ENCODE measurements at places on chromosomes 2 and 18.
A peak's percentile ranks its signal among the peaks of the same experiment; 100 is the strongest.

GRCh38 chr2:234976479-234977227 lies 24.8 kb downstream of the SH3BP4 start:
- H3K4me1 ChIP-seq, result no peaks in the 10 kb centered on the region
- H3K36me3 ChIP-seq, result no peaks in the 10 kb centered on the region
- H3K27ac ChIP-seq, result no peak overlapping the region
- DNase-seq, result no peak
- H3K4me3 ChIP-seq, result no peak overlapping the region

DNA sequence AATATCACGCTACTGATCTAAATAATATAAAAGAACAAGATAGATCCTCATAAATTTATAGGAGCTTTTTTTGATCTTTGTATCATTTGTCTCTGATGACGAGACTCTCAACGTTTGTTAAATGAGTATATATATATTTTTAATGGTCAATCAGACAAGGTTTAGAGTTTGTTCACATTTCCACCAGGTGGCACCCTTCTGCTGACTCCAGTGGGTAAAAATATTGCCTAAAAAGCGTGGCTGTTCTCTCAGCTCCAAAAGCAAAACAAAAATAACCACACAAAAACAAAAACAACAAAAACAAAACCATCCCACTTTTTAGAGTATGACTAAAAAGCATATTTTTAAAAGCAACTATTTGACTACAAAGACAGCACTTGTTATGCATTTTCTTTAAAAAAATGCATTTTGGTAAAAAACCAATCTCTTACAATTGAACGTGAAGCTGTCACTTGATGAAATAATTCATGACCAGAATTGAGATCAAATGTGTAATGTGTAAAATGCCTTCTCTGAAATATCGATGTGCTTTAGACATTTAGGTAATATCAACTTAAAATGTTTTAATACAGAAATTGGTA lies 723.2 kb downstream of the DPP10 start:
- H3K36me3 ChIP-seq, result no peaks in the 10 kb centered on the region
- H3K27me3 ChIP-seq, result no peaks in the 10 kb centered on the region
- no peak overlapping the region for H3K27ac ChIP-seq
- no peaks in the 10 kb centered on the region for H3K4me1 ChIP-seq
- no peak for DNase-seq

DNA sequence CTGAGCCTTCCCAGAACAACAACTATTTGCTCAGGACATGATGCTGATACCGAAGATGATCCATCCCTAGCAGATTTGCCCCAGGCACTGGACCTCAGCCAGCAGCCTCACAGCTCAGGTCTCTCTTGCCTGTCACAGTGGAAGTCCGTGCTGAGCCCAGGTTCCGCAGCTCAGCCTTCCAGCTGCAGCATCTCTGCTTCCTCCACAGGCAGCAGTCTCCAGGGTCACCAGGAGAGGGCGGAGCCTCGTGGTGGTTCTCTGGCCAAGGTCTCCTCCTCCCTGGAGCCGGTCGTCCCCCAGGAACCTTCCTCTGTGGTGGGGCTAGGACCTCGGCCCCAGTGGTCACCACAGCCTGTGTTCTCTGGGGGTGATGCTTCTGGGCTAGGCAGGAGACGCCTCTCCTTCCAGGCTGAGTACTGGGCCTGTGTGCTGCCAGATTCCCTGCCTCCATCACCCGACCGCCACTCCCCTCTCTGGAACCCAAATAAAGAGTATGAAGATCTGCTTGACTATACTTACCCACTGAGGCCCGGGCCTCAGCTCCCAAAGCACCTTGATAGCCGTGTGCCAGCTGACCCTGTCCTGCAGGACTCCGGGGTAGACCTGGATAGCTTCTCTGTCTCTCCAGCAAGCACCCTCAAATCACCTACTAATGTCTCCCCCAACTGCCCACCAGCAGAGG lies 15.4 kb downstream of the CEP68 start:
- peaks cover 10% of the 10 kb centered on the region for H3K4me1 ChIP-seq
- H3K36me3 ChIP-seq, result peaks cover 33% of the 10 kb centered on the region

- DNase-seq, result no peak
- no peaks in the 10 kb centered on the region for H3K27me3 ChIP-seq
- no peaks in the 10 kb centered on the region for H3K4me1 ChIP-seq
- no peaks in the 10 kb centered on the region for H3K36me3 ChIP-seq
- H3K27ac ChIP-seq, result no peak overlapping the region
- no peak overlapping the region for H3K4me3 ChIP-seq
These were observed 363.3 kb upstream of the SMIM21 start for GRCh38 chr18:75790796-75791195.

GRCh38 chr2:178479758-178480226 lies 465 bp upstream of the PLEKHA3 start:
- H3K27ac ChIP-seq, result peak overlapping the region; percentile 84
- DNase-seq, result no peak
- peak overlapping the region; percentile 60 for H3K4me3 ChIP-seq
- H3K27me3 ChIP-seq, result no peaks in the 10 kb centered on the region

DNA sequence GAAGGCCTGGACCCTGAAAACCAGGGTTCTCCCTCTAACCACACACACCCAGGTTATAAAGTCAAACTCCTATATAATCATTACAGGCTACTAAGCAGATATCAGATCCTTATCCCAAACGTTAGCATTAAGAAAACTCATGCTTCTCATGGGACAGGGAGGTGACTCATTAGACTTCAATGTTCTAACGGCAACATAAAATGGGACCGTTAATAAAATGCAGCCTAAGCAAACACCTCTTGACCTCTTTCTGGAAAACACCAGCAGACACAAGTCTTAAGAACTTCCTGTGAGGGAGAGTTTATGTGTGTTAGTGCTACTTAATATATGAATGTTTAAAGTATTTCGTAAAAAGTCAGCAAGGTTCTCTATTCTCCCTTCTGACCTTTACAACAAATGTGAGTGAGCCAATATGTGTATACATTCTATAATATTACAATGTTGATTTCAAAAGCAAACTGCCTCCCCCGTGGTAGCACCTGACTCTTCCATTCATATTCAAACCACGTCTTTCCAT lies 31.7 kb downstream of the LPIN2 start:
- peak overlapping the region; percentile 74 for H3K27ac ChIP-seq
- H3K27me3 ChIP-seq, result no peaks in the 10 kb centered on the region
- H3K4me3 ChIP-seq, result peak overlapping the region; percentile 47
- no peak for DNase-seq
- H3K4me1 ChIP-seq, result peaks cover 52% of the 10 kb centered on the region

DNA sequence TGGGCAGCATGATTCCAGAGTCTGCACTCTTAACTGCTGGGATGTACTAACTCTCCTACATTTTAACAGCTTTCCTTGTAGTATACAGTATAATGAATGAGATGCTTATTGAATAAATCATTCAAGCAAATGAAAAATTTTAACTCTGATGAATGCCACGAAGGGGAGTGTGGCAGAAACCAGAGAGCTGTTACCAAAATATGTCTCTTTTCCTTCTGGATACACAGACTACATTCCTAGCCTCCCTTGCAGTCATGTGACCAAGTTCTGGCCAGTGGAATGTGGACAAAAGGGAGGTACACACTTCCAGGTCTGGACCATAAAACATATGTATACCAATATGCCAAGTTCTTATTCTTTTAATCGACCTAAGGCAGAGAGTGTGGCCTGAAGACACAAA lies 1.7 kb upstream of the EML4 start:
- no peak overlapping the region for H3K27ac ChIP-seq
- no peaks in the 10 kb centered on the region for H3K4me1 ChIP-seq
- H3K27me3 ChIP-seq, result no peaks in the 10 kb centered on the region
- H3K36me3 ChIP-seq, result no peaks in the 10 kb centered on the region
- no peak for DNase-seq
- no peak overlapping the region for H3K4me3 ChIP-seq

DNA sequence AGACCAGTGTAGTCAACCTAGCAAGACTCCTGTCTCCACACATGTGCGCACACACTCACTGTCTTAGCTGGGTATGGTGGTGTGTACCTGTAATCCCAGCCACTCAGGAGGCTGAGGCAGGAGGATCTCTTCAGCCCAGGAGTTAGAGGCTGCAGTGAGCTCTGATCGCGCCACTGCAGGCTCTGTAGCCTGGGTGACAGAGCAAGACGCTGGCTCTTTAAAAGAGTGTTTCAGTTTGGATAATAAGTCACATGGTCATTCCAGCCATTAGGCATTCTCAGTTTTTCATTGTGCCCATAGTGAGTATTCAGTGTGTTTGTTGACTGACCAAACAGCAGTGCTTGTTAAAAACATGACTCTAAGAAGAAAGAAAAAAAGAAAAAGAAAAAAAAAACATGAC lies 31.0 kb downstream of the RAB10 start:
- no peak for DNase-seq
- H3K27me3 ChIP-seq, result no peaks in the 10 kb centered on the region
- H3K4me3 ChIP-seq, result no peak overlapping the region
- H3K36me3 ChIP-seq, result peaks cover 4% of the 10 kb centered on the region
- H3K27ac ChIP-seq, result no peak overlapping the region

GRCh38 chr18:35276267-35276666 lies 13.8 kb downstream of the ZSCAN30 start:
- H3K27ac ChIP-seq, result no peak overlapping the region
- no peaks in the 10 kb centered on the region for H3K27me3 ChIP-seq
- DNase-seq, result no peak
- H3K4me1 ChIP-seq, result no peaks in the 10 kb centered on the region
- H3K4me3 ChIP-seq, result no peak overlapping the region

- no peak for DNase-seq
- no peaks in the 10 kb centered on the region for H3K4me1 ChIP-seq
- H3K36me3 ChIP-seq, result no peaks in the 10 kb centered on the region
- H3K27me3 ChIP-seq, result no peaks in the 10 kb centered on the region
- H3K4me3 ChIP-seq, result peak overlapping the region; percentile 22
- H3K27ac ChIP-seq, result no peak overlapping the region
These were observed 464.1 kb upstream of the CRIM1 start for GRCh38 chr2:35891528-35891927.

GRCh38 chr18:41113885-41114482 lies 841.0 kb upstream of the PIK3C3 start:
- H3K27me3 ChIP-seq, result no peaks in the 10 kb centered on the region
- no peaks in the 10 kb centered on the region for H3K4me1 ChIP-seq
- no peaks in the 10 kb centered on the region for H3K36me3 ChIP-seq
- H3K27ac ChIP-seq, result no peak overlapping the region
- DNase-seq, result no peak

- DNase-seq, result no peak
- no peaks in the 10 kb centered on the region for H3K4me1 ChIP-seq
- no peak overlapping the region for H3K27ac ChIP-seq
- peaks cover 24% of the 10 kb centered on the region for H3K36me3 ChIP-seq
- no peaks in the 10 kb centered on the region for H3K27me3 ChIP-seq
These were observed 73.7 kb downstream of the TANK start for GRCh38 chr2:161233858-161234431.

- no peaks in the 10 kb centered on the region for H3K27me3 ChIP-seq
- no peaks in the 10 kb centered on the region for H3K36me3 ChIP-seq
- no peak overlapping the region for H3K27ac ChIP-seq
- H3K4me1 ChIP-seq, result peaks cover 12% of the 10 kb centered on the region
- no peak for DNase-seq
- no peak overlapping the region for H3K4me3 ChIP-seq
These were observed 121.9 kb downstream of the CABLES1 start for GRCh38 chr18:23257137-23257536.

- no peaks in the 10 kb centered on the region for H3K27me3 ChIP-seq
- H3K4me1 ChIP-seq, result no peaks in the 10 kb centered on the region
- H3K36me3 ChIP-seq, result peaks cover 31% of the 10 kb centered on the region
These were observed 10.1 kb downstream of the IWS1 start for GRCh38 chr2:127516041-127516762.

DNA sequence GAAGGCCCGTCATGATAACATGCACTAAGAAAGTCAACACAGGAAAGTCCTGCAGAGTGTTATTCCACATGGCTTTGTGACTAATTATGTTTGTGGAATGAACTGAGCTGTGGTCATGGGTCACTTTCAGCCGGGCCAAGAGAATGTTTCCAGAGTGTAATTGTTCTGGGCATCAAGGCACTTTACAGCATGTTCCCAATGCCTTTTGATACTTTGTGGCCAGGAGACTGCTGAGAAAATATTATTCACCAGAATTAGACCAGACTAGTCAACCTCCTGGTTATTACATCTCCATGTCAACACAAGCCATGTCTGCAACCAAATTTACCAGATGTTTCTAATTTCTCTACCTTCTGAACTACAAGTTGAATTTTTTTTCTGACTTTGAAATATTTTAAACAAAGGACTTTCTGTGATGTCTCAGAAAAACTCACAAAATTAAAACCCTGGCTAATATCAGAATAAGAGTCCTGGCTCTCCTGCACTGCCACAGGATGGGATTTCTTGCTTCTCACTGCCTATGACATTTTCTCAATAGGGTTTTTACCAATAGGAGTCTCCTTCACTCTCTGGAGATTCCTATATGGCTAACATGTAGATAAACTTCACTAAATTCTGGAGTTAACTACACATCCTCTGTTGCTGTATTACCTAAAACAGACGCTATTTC lies 90.6 kb upstream of the WDR75 start:
- H3K4me1 ChIP-seq, result no peaks in the 10 kb centered on the region
- H3K27me3 ChIP-seq, result no peaks in the 10 kb centered on the region
- H3K36me3 ChIP-seq, result no peaks in the 10 kb centered on the region
- H3K27ac ChIP-seq, result no peak overlapping the region

DNA sequence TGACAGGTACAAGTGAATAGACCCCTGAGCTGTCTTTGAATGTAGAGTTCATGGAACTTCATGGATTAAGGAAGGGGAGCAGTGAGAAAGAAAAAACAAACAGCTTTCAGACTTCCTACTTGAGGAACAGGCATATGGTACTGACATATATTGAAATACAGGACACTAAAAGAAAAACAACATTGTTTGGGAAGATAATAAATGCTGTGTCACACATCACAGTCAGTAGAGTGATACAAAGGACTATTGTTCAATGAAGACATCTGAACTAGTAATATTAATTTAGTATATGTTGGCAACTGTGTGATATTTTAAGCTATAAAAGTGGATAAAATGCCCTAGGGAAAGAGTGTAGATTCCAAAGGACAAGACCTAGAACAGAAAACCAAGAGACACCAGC lies 3.3 kb downstream of the DSC2 start:
- no peaks in the 10 kb centered on the region for H3K4me1 ChIP-seq
- no peak overlapping the region for H3K27ac ChIP-seq
- H3K27me3 ChIP-seq, result no peaks in the 10 kb centered on the region
- no peak overlapping the region for H3K4me3 ChIP-seq
- H3K36me3 ChIP-seq, result no peaks in the 10 kb centered on the region
- no peak for DNase-seq

DNA sequence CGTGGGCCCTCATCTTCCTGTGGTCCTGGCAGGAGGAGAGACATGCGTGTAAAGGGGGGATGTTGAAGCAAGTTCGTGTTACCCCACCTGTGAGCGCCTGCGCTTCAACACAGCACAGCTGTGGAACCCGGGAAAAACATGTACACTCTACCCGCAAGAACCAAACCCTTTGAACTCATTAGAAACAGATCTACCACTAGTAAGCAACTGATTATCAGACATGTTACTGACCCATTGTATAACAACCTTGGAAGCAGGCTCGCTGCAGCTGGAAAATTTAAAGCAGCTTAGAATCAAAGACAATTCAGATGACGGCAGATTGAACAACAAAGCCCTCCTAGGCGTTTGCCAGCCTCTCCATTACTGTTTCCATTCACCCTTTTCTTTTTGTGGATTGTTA lies 771.7 kb upstream of the SALL3 start:
- no peaks in the 10 kb centered on the region for H3K27me3 ChIP-seq
- no peak overlapping the region for H3K27ac ChIP-seq
